ENCODE measurements at places on chromosomes 11 and 22.
A peak's percentile ranks its signal among the peaks of the same experiment; 100 is the strongest.

GRCh38 chr11:10287766-10288715, 6.0 kb downstream of the SBF2 start:
- no peak for DNase-seq

DNA sequence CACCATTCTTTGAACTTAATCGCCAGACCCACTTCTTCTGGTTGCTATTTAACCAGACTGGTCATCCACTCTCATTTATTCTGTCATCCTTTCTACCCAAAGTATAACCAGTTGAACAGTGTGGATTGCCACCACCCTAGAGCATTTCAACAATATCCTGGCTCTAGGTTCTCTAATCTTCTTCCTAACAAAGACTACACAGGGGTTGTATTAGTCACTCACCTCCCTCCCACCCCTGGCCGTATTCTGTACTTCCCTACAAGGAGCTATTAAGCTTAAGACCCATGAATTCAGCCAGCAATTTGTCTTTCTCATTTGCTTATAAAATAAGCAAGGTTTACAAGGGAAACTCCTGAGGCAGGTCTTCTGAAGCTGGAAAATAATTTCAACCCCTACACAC, 46.9 kb upstream of the CEP126 start:
- DNase-seq = peak; percentile 26

DNA sequence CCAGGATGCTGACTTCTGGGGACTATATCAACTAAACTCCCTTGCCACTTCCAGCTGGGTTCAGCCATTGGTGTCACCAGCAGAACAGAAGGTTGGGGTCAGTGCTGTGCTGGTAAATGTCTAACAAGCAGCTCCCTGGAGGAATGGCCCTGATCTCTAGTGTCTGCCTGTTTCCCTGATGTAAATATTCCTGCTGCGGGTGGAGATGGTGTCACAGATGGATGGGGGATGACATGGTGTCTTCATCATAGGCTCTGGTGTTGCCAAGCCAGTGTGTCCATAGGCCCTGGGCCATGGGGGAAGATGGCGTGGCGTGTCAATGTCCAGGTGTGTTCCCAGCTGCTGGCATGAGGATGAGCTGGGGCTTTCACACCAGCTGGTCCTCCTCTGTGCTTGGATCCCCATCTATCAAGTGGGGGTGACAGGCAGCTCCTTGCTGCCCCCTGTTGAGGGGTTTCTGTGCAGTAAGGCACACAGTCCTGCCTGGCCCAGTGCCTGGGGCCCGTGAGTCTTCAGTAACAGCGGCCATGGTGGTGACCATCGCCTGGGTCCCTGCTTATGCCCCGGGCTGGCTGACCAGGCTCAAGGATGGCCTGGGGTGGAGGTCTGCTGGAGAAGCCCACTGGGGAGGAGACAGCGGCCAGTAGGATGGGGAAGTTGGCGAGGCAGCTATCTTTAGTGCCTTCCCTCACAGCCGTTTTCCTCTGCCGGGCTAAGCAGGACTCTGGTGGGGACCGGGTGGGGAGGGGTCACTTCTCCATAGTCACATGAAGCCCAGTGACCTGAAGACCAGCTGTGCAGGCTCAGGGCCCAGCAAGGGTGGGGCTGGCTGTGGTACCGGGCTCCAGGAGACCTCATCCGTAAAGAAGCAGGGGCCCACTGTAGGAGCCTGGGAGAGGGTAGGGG, 12.7 kb downstream of the RPL3 start:
- DNase-seq = no peak

GRCh38 chr22:32203181-32204039, 1.5 kb downstream of the RFPL2 start:
- DNase-seq = no peak

GRCh38 chr22:50486561-50487289, at the start of gene MIOX:
Gene MIOX, plus strand, starts transcription at chr22:50486859. Its CDS starts 39 bp downstream, at chr22:50486898.
- no peak for DNase-seq

DNA sequence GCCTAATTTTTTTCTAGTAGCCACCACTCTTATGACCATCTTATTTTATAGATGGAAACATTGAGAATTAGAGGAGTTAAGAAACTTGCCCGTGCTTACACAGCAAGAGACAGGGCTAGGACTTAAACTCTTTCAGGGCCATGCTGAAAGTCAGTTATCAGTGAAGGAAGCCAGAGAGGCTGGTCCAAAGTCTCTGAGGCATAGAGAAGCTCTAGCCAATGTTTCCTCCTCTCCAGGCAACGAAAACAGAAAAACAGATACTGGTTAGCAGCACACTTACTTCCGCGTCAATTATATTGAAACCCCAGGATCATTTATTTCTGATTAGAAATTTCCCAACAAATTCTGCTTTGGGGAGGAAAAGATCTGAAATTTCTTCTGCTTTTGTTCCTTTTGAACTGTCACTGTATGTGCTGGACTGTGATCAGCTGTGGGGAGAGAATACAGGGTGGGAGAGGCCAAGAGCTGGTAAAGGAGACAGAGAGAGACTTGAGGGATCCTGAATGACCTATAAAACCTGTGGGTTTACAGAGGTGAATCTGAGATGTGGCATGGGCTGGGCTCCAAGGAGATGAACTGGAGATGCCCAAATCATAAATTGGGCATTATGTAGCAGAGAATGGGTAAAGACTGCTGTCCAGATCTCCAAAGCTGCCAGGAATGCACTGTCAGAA, 37.5 kb upstream of the CAPRIN1 start:
- DNase-seq = no peak

DNA sequence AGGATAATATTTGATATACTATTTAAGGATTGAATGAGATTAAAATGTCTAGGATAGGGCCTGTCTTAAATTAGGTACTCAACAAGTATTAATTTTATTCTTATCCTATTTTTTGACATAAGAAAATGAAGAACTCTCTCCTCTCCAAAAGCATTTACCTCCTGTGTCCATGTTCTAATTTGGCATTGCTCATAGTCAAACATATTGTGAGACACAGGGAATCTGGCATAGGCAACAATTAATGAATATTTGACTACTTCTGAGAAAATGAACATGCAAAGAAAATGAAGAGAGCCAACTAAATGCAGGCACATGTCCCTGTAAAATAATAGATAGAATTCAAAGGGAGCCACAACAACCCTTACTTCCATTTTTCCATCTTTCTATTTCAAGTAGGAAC, 198.5 kb upstream of the C11orf87 start:
- no peak for DNase-seq
